Kidney tubule cell (primary cell): ENCODE measurements at places on chromosomes 7 and 10.

DNA sequence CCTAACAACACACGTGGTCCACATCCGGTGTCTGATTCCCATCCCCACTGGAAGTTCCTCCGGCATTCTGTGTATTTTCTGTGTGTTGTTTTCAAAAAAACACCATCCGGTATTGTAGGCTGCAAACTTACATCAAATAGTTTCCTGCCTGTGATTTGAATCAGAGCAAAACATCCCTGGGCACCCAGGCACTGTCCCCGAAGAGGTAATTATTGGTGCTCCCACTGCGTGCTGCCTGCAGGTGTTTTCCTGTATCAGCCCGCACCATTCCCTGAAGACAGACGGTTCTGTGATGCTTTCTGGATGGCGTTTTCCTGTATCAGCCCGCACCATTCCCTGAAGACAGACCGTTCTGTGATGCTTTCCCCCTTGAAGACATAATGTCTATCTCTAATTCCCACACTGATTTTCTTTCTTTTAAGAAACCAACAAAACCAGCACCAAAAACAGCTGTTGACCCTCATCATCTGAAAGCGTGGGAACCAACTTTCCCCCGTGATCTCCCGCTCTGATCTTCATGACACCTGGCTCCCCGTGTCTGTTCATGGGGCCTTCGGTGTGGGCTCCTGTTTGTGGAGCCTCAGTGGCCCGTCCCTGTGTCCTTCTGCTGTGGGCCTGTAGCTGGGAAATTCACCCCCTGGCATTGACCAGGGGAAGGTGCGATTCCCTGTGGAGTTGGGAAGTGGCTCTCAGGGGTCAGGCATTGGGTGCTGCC lies 205.3 kb downstream of the ADARB2 start:
- DNase-seq = no peak

DNA sequence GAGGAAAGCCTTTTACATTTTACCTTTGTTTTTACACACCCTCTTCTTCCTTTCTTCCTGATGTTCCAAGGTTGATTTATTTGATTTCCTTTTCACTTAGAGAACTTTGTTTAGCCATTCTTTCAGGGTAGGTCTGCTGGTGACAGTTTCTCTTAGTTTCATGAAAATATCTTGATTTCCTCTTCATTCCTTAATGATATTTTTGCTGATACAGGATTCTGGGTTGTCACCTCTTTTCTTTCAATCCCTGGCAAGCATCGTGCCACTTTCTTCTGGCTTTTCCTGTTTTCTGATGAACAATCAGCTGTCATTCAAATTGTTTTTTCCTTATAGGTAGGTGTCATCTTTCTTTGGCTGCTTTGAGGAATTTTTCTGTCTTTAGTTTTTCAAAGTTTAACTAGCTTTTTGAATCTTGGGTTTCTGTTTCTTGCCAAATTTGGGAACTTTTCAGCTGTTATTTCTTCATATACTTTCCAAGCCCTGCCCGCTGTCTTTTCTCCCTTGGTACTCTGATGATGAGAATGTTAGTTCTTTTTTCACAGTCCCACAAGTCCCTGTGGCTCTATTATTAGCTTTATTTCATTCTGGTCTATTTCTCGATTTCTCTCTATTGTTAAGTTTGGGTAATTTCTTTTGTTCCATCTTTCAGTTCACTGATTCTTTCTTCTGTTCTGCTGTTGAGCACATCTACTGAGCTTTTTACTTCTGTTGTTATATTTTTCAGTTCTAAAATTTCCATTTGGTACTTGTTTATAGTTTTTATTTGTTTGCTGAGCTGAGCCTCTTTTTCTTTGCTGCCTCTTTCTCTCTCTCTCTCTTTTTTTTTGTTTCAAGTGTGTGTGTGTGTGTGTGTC lies 102.6 kb downstream of the CCNY start:
- no peak for DNase-seq

DNA sequence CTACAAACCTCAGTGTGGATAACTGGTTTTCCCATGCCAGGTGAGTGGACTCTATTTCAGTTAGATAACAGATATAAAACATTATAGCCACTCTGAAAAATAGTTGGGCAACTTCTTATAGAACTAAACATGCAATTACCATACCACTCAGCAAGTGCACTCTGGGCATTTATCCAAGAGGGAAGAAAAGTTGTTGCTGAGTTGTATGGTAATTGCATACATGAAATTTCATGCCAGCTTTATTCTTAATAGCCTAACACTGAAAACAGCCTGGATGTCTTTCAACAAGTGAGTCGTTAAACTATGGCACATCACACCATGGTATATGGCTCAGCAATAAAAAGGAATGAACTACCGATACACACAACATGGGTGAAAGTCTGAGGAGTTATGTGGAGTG lies 10.6 kb upstream of the UPP1 start:
- no peak for DNase-seq

DNA sequence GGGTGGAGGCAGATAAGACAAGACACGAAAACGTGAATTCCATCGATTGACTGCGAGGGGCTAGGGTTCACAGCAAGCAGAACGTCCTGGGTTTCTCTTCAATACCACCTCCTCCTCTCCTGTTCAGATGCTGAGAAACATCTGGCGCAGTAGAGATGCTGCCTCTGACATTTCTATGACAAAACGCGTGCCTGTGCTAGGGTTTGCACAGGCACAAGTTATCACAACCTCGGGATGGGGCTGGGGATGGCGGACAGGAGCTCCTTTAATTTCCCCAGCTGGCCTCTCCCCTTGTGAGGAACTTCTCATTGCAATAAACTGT lies 99.8 kb upstream of the SVIL start:
- DNase-seq = no peak

- no peak for DNase-seq
Measured at GRCh38 chr7:6227294-6227846, 45.1 kb downstream of the CYTH3 start.

- peak; percentile 41 for DNase-seq
Measured at GRCh38 chr7:13945670-13946069, 43.8 kb downstream of the ETV1 start.

GRCh38 chr10:73647875-73648651 lies 6.8 kb upstream of the MYOZ1 start:
- DNase-seq = no peak

GRCh38 chr10:17730667-17731066 lies 21.3 kb upstream of the TMEM236 start:
- no peak for DNase-seq

- peak; percentile 95 for DNase-seq
Measured at GRCh38 chr7:27115221-27116026, 12.9 kb upstream of the HOXA2 start.

GRCh38 chr10:105514106-105514505 lies 873.0 kb downstream of the SORCS3 start:
- DNase-seq = no peak

DNA sequence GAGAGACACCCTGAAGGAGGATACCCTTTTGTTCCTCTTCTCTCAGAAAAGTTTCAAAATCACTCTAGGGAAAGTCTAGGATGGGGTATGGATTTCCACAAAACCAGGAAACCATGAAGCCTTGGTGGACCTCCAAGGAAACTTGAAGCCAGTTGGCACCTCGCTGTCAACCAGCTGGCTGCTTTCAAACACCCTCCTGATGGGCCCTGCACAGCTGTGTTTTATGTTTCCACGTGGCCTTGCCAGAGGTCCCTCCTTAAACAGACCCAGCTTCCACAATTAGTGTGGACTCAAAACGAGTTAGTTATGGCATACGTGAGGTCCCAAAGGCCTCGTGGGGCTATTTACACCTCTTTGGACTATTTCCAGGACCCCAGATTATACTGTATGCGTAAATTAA lies 5.9 kb downstream of the PPP1R3A start:
- no peak for DNase-seq

GRCh38 chr10:120612756-120613155 lies 155.7 kb downstream of the PLPP4 start:
- DNase-seq = no peak

DNA sequence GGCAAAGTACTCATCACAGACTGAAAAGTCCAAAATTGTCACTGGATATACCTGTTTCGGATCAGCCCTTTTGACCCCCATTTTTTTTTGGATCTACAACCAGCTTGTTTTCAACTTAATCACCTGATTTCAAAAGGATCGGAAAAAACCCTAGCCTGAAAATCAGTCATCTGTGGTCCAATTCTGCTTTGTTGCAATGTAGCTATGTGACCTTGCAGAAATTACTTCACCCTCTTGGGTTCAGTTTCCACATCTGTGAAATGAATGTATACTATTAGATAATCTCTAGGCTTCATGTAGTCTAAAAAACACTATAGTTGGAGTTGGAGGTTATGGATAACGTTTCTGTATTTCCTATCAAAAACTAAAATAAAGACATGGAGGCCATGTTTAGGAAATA lies 37.1 kb downstream of the STEAP4 start:
- DNase-seq = no peak

DNA sequence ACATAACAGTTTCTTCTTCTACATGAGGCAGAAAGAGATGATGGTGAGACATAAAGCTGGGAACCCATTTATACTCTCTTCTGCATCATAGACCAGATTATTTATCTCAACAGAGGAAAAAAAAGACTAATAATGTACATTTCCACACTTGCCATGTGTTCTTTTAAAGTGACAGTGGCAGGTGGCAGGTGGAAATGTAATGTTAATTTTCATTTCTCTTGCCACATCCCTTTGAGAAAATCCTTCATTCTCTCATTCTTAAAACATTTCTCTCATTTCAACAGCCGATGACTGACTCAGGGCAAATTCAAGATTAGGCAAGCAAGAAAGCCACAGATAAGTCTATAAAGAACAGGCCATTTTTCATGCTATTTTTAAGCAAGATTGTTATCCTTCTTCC lies 635.6 kb upstream of the SORCS1 start:
- DNase-seq = no peak

DNA sequence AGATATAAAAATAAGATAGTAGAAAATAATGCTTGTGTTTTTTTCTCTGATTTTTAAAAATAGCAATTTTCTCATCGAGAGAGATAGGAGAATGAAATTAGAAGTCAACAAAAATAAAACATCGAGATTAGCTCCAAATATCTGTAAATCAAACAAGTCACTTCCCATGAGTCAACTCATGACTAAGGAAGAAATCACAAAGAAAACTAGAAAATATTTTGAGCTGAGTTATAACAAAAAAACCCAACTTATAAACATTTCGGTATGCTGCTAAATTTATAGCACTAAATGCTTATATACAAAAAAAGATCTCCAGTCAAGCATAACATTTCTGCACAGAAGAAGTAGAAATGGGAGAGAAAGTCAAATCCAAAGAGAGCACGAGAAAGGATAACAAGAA lies 140.1 kb downstream of the ITGA8 start:
- DNase-seq = no peak

GRCh38 chr10:33326933-33327332 lies 7.5 kb downstream of the NRP1 start:
- no peak for DNase-seq

DNA sequence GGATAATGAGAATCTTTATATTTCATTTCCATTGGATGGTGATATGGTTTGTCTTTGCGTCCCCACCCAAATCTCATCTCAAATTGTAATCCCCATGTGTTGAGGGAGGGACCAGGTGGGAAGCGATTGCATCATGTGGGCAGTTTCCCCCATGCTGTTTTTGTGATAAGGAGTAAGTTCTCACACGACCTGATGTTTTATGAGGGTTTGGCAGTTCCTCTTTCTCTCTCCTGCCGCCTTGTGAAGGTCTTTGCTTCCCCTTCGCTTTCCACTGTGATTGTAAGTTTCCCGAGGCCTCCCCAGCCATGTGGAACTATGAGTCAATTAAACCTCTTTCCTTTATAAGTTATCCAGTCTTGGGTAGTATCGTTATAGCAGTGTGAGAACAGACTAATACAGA lies 59.4 kb downstream of the MTPN start:
- no peak for DNase-seq
